ENCODE measurements at places on chromosomes 1 and 21. TPM values are rescaled to one million over a fixed set of nuclear protein-coding genes. Genes with fewer than 3 reads are reported as not detected.
A peak's percentile ranks its signal among the peaks of the same experiment; 100 is the strongest.

GRCh38 chr1:233879841-233880240 lies 24.6 kb upstream of the SLC35F3 start:
- no peaks in the 10 kb centered on the region for H3K4me1 ChIP-seq
- no peaks in the 10 kb centered on the region for H3K36me3 ChIP-seq
- H3K27ac ChIP-seq, result no peak overlapping the region
- DNase-seq, result no peak
- H3K4me3 ChIP-seq, result no peak overlapping the region

- DNase-seq, result no peak
- peaks cover 26% of the 10 kb centered on the region for H3K4me1 ChIP-seq
- peak overlapping the region; percentile 76 for H3K4me3 ChIP-seq
These were observed 1.3 kb downstream of the PUM1 start for GRCh38 chr1:31064111-31064717.

DNA sequence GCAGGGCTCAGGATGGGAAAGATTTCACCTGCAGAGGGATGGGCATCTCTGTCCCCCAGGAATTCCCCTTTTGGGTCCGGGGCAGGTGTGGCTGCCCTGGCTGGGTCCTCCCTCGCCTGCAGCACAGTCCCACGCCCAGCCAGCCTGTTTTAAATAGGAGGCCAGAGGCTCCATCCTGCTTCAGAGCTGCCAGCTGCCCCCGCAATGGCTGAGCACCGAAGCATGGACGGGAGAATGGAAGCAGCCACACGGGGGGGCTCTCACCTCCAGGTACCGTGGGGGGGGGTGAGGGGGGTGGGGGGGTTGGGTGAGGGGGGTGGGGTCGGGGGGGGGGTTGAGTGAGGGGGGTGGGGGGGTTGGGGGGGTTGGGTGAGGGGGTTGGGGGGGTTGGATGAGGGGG lies 3.6 kb downstream of the SCNN1D start:
- H3K36me3 ChIP-seq, result no peaks in the 10 kb centered on the region
- no peak for DNase-seq
- no peak overlapping the region for H3K4me3 ChIP-seq
- no peaks in the 10 kb centered on the region for H3K4me1 ChIP-seq
- peaks cover 7% of the 10 kb centered on the region for H3K27me3 ChIP-seq

- DNase-seq, result no peak
- H3K4me1 ChIP-seq, result no peaks in the 10 kb centered on the region
- no peaks in the 10 kb centered on the region for H3K27me3 ChIP-seq
- H3K36me3 ChIP-seq, result no peaks in the 10 kb centered on the region
- H3K4me3 ChIP-seq, result no peak overlapping the region
These were observed 486.9 kb upstream of the USP24 start for GRCh38 chr1:55702064-55702463.

- H3K36me3 ChIP-seq, result no peaks in the 10 kb centered on the region
- no peak overlapping the region for H3K27ac ChIP-seq
- no peaks in the 10 kb centered on the region for H3K27me3 ChIP-seq
- no peaks in the 10 kb centered on the region for H3K4me1 ChIP-seq
These were observed 16.9 kb upstream of the GLIS1 start for GRCh38 chr1:53755874-53756273.

The E2F2 gene
- 0.07 TPM for total RNA-seq

The HAPLN2 gene
- total RNA-seq, result 0.53 TPM

GRCh38 chr1:45116340-45116739 lies 90.1 kb downstream of the ZSWIM5 start:
- H3K27me3 ChIP-seq, result no peaks in the 10 kb centered on the region
- no peaks in the 10 kb centered on the region for H3K36me3 ChIP-seq

GRCh38 chr1:6460301-6461050 lies 5.5 kb downstream of the TNFRSF25 start:
- peaks cover 10% of the 10 kb centered on the region for H3K4me1 ChIP-seq
- DNase-seq, result no peak
- no peaks in the 10 kb centered on the region for H3K36me3 ChIP-seq
- peaks cover 61% of the 10 kb centered on the region for H3K27me3 ChIP-seq
- no peak overlapping the region for H3K27ac ChIP-seq

- no peak overlapping the region for H3K4me3 ChIP-seq
- peaks cover 30% of the 10 kb centered on the region for H3K4me1 ChIP-seq
- H3K36me3 ChIP-seq, result no peaks in the 10 kb centered on the region
- no peak overlapping the region for H3K27ac ChIP-seq
These were observed 107.1 kb downstream of the NIBAN1 start for GRCh38 chr1:184866991-184867788.

GRCh38 chr21:41460578-41461527 lies 34.8 kb downstream of the MX1 start:
- H3K27me3 ChIP-seq, result no peaks in the 10 kb centered on the region
- no peaks in the 10 kb centered on the region for H3K4me1 ChIP-seq
- no peaks in the 10 kb centered on the region for H3K36me3 ChIP-seq
- no peak overlapping the region for H3K27ac ChIP-seq
- no peak overlapping the region for H3K4me3 ChIP-seq

DNA sequence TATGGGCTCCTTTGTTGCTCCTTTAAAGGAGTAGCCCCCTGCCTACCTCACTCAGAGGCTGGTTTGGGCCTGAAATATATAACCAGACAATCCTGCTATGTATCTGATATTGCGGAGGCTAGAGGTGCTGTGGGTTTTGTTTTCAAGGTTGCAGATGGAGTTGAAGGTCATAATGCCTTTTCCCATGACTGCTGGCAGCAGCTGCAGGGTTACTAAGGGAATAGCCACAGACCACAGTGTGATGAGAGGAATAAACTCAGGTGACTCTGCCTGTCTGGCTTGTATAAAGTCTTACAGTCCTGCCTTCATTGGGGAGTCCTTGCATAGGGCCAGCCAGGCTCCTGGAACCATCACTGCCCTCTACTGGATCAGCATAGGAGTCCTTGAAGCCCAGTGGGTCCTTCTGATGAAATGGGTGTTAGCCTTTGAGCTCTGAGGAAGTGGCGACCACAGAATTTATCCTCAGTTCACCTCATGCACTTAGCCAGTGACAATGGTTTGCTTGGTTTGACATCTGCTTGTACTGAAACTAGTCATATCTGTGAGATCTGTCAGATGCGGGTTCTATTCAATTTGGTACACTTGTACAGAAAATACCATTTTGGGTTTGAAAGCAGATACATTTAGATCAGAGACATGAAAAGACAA lies 174.4 kb upstream of the HMCN1 start:
- no peaks in the 10 kb centered on the region for H3K27me3 ChIP-seq
- no peak for DNase-seq
- no peak overlapping the region for H3K4me3 ChIP-seq
- H3K27ac ChIP-seq, result no peak overlapping the region
- H3K4me1 ChIP-seq, result no peaks in the 10 kb centered on the region
- H3K36me3 ChIP-seq, result no peaks in the 10 kb centered on the region

The KCNA10 gene
- not detected for total RNA-seq

The PPP2R5A gene
- total RNA-seq, result 48.6 TPM

GRCh38 chr1:100415498-100415778 lies 63.1 kb downstream of the CDC14A start:
- H3K27ac ChIP-seq, result no peak overlapping the region
- H3K4me1 ChIP-seq, result peaks cover 27% of the 10 kb centered on the region
- H3K4me3 ChIP-seq, result no peak overlapping the region
- no peaks in the 10 kb centered on the region for H3K27me3 ChIP-seq
- DNase-seq, result no peak

The WASF2 gene
- 44.6 TPM for total RNA-seq

The ERG gene
- total RNA-seq, result 17.0 TPM

DNA sequence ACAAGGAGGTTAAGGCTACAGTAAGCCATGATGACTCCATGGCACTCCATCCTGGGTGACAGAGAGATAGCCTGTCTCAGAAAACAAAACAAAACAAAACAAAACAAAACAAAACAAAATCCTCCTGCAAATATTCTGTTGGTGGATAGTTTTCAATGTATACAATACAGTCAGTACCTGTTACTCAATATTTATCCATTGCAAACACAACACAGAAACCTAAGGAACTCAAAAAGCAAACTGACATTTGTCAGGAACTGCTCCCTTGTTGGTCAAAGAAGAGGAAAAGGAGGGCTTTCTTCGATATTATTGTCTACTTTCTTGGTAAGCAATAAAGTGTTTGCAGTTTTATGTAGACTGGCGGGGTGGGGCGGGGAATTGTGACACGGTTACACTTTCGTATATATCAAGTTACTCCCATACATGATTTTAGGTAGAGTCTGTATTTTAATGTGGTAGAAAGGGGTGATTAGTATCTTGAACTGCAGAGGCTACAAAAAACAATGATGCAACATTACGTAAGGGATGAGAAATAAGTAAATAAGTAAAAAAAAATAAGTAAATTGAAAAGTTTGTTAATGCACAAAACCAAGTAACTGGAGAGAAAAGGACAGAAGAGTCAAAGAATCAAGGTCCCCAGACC lies 31.8 kb downstream of the APP start:
- no peak for DNase-seq
- no peak overlapping the region for H3K4me3 ChIP-seq
- H3K27ac ChIP-seq, result no peak overlapping the region
- no peaks in the 10 kb centered on the region for H3K27me3 ChIP-seq
- peaks cover 35% of the 10 kb centered on the region for H3K4me1 ChIP-seq
- peaks cover 9% of the 10 kb centered on the region for H3K36me3 ChIP-seq

The TEX38 gene
- not detected for total RNA-seq

The GBP4 gene
- 6.2 TPM for total RNA-seq

The MYOG gene
- not detected for total RNA-seq

The KRTAP8-1 gene
- not detected for total RNA-seq

DNA sequence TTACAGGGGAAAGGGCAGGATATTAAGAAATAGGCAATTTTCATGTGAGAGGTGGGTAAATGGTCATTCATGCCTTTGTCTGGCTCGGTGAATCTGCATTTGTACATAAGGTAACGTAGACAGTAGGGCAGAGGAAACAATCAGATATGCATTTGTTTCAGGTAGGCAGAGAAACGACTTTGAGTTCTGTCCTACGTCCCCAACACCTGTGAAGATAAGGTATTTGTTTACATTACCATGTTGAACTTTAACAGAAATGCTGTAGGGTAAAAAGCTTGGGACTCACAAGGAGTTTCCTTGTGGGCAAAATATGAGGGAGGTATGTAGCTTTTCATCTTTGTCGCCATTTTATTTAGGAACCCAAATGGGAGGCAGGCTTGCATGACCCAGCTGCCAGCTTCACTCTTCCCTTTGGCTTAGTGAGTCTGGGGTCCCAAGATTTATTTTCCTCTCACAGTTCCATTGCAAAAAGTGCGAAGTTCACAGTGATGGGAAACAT lies 31.4 kb downstream of the B3GALT5 start:
- DNase-seq, result no peak
- no peak overlapping the region for H3K27ac ChIP-seq
- no peak overlapping the region for H3K4me3 ChIP-seq
- H3K27me3 ChIP-seq, result peaks cover 4% of the 10 kb centered on the region
- no peaks in the 10 kb centered on the region for H3K4me1 ChIP-seq

DNA sequence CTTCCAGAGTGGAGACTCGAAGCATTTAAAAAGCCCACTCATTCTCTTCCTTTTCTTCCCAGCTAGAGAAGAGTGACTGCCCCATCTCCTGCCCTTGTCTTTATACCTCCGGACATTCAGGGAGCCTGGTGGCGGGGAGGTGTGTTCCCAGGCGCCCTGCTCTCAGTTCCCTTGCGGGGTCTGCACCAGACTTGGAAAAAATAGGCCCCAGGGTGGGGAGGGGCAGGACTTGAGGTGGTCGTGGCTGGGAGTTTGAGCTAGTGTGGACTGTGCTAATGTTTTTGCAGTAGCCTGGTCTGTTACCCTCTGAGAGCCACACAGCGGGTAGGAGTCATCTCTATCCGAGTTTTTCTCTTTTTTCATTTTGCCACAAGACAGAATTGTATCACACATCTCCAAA lies 139.1 kb downstream of the PEX14 start:
- no peak overlapping the region for H3K27ac ChIP-seq
- no peak overlapping the region for H3K4me3 ChIP-seq
- no peaks in the 10 kb centered on the region for H3K27me3 ChIP-seq

DNA sequence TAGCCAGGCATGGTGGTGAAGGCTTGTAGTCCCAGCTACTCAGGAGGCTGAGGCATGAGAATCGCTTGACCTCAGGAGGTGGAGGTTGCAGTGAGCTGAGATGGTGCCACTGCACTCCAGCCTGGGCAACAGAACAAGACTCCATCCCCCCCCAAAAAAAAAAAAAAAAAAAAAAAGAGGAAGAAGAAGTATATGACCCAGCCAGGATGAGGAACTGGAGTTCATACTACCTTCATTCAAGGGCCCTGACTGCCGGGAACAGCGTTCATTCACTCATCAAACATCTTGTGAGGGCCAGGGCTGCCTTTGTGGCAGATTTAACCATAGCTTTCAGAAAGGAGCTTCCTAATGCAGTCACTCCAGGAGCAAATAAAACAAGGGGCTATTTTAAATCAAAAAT lies 127.6 kb downstream of the MRPS6 start:
- no peaks in the 10 kb centered on the region for H3K4me1 ChIP-seq
- no peak overlapping the region for H3K4me3 ChIP-seq
- no peaks in the 10 kb centered on the region for H3K27me3 ChIP-seq
- H3K27ac ChIP-seq, result peak overlapping the region; percentile 71
- DNase-seq, result no peak

- H3K4me1 ChIP-seq, result no peaks in the 10 kb centered on the region
- DNase-seq, result no peak
- no peak overlapping the region for H3K4me3 ChIP-seq
- peaks cover 4% of the 10 kb centered on the region for H3K27me3 ChIP-seq
- no peak overlapping the region for H3K27ac ChIP-seq
- no peaks in the 10 kb centered on the region for H3K36me3 ChIP-seq
These were observed 6.4 kb upstream of the REN start for GRCh38 chr1:204172404-204173029.

DNA sequence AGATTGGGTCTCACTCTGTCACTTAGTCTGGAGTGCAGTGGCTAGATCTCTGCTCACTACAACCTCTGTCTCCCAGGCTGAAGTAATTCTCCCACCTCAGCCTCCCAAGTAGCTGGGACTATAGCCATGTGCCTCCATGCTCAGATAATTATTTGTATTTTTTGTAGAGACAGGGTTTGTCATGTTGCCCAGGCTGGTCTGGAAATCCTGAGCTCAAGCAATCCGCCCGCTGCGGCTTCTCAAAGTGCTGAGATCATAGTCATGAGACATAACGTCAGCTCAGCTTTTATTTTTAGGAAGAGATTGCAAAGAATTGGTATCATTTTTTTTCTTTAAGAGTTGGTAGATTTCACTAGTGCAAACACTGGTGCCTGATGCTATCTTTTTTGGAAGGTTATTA lies 244.9 kb downstream of the DSCAM start:
- H3K27me3 ChIP-seq, result no peaks in the 10 kb centered on the region
- DNase-seq, result peak; percentile 10
- no peaks in the 10 kb centered on the region for H3K36me3 ChIP-seq
- H3K4me1 ChIP-seq, result no peaks in the 10 kb centered on the region

The AMIGO1 gene
- total RNA-seq, result 15.1 TPM

DNA sequence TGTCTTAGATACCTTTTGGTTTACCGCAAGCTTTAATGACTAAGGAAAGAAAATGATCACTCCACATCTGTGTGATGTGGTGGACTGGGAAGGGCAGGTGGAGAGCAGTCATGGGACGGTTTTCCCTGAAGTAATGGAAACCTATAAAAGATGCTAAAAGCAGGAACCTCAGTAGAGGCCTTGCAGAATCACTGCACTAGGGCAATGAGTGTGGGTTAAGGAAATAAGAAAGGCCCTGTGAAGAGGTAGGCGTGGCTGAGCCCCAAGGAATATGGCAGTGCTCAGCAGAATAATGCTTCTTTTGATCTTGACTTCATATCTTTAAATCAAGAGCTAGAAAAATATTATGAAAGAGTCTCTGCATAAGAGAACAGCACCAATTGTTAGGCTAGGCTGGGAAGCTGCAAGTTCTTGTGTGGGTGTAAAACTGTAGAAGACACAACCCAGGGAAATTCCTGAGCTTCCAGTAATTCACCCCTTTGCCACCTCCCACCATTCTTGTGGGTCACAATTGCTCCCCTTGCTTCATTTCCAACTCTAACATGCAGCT lies 49.9 kb downstream of the CLCA4 start:
- H3K4me3 ChIP-seq, result no peak overlapping the region
- H3K36me3 ChIP-seq, result no peaks in the 10 kb centered on the region
- H3K27ac ChIP-seq, result no peak overlapping the region
- no peak for DNase-seq
